NCI-H1048 (cell line): ENCODE measurements at places on chromosomes 13 and 19.

- DNase-seq: no peak
Measured at GRCh38 chr19:36028313-36029041, 4.2 kb downstream of the CLIP3 start.

GRCh38 chr19:16824658-16825311 lies 4.4 kb upstream of the SIN3B start:
- DNase-seq: no peak

GRCh38 chr19:49889687-49890348 lies 6.9 kb downstream of the IL4I1 start:
- peak; percentile 55 for DNase-seq

- no peak for DNase-seq
Measured at GRCh38 chr13:46893221-46893740, 3.6 kb downstream of the HTR2A start.

DNA sequence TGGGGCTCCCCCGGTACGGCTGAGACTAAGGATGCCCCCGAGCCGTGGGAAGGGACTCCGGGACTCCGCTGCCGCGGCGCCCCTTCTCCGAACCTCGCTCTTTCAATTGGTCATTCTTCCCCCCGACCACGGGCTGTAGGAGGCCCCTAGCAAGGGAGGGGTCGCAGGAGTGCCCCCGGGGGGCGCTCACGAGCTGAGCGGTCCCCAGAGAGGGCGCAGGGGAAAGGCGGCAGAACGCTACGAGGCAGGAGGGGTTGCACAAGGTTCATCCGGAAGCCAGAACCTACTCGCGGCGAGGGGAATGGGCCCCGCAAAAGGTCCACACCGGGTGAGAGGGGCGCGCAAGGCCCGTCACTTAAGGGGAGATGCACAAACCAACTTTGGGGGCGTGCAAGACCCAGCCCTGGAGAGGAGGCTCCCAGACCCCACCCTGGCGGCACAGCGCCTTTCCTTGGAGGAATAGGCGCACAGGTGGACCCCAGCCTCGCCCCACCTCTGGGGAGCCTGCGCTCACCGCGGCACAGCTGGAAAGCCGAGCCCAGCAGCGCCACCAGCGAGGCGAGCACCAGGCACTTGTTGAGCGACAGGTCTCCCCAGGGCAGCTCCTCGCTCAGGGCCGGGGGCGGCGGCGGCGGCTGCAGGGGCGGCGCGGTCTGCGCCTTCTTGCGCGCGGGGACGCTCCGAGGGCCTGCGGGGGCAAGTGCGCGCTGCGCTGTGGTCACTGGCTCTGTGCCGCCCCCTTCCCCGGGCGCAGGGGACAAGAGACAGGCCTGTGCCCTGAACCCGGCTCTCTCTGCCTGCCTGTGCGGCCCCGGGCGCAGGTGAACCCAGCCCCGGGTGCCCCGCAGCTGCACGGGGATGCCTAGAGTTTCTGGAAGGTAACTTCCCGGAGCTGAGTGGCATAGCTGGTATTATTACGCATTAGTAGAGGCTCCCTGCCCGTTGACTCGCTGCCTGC lies 2.8 kb downstream of the JSRP1 start:
- no peak for DNase-seq

GRCh38 chr19:45097776-45098520 lies 5.0 kb downstream of the PPP1R37 start:
- DNase-seq: no peak

GRCh38 chr19:53254411-53255341 lies at the start of gene ZNF677:
Gene ZNF677 (minus strand): TSS chr19:53254873. CDS start chr19:53251550, 3,323 bp downstream.
- no peak for DNase-seq

GRCh38 chr13:110443622-110444225 lies 117.8 kb downstream of the RAB20 start:
- no peak for DNase-seq
